ENCODE measurements at places on chromosomes 6 and 20. TPM values are rescaled to one million over a fixed set of nuclear protein-coding genes. Genes with fewer than 3 reads are reported as not detected.

- H3K27ac ChIP-seq = peak overlapping the region; percentile 80
- H3K27me3 ChIP-seq = no peaks in the 10 kb centered on the region
- H3K36me3 ChIP-seq = peaks cover 4% of the 10 kb centered on the region
- peaks cover 19% of the 10 kb centered on the region for H3K4me1 ChIP-seq
- H3K4me3 ChIP-seq = peak overlapping the region; percentile 52
- DNase-seq = no peak
Observed at GRCh38 chr20:25313593-25313992, 65.7 kb downstream of the PYGB start.

DNA sequence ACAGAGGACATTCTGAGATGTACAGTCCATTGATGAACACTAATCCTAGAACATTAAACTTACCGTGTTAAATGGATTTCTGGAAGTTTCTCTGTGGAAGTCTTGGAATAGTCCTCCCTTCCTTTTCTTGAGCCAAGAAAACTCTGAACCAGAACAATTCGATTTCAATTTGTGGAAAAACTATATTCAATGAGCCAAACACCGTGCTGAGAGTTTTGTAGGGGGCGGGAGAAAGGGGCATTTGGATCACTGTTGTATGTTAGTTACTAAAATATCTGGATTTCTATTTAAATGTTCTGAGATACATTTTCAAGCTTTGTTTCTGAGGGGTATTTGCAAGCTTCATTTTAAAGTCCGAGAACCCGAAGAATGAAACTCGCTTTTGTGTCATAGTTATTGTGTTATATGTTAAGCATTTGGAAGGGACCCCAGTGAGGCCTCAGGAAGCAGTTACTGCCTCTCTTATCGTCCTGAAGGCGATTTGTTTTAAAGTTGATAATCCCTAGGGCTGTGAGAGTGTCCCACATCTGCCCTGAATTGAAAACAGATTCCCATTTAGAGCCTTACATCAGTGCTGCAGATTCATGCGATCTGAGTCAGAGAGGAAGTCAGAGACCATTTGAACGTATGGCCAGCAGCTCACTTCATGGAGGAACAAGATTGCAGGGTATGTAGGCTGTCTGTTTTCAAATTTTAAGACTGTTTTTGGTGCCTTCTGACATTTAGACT, 70.8 kb upstream of the SASH1 start:
- no peak for DNase-seq
- no peak overlapping the region for H3K27ac ChIP-seq

NRSN1 gene
- total RNA-seq = not detected

KCNQ2 gene
- total RNA-seq = 0.37 TPM

DNA sequence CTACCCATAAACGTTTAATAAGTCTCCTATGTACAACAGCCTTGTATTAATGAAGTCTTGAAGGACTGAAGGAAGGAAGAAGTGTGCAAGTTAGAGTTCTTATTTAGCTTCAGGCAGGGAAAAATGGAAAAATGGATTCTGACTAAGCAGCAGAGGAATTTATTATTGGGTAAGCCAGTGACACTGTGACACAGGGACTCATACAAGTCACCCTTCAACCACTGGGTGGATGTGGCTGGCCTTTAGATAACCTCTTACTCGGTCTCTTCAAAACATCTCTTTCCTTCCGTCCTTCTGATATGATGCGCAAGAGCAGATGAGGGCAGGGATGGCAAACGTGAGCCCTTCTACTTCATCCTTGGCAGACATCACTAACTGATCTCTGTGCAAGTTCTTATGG, 145.6 kb downstream of the DHX35 start:
- H3K36me3 ChIP-seq = no peaks in the 10 kb centered on the region
- no peak for DNase-seq
- no peaks in the 10 kb centered on the region for H3K4me1 ChIP-seq

DNA sequence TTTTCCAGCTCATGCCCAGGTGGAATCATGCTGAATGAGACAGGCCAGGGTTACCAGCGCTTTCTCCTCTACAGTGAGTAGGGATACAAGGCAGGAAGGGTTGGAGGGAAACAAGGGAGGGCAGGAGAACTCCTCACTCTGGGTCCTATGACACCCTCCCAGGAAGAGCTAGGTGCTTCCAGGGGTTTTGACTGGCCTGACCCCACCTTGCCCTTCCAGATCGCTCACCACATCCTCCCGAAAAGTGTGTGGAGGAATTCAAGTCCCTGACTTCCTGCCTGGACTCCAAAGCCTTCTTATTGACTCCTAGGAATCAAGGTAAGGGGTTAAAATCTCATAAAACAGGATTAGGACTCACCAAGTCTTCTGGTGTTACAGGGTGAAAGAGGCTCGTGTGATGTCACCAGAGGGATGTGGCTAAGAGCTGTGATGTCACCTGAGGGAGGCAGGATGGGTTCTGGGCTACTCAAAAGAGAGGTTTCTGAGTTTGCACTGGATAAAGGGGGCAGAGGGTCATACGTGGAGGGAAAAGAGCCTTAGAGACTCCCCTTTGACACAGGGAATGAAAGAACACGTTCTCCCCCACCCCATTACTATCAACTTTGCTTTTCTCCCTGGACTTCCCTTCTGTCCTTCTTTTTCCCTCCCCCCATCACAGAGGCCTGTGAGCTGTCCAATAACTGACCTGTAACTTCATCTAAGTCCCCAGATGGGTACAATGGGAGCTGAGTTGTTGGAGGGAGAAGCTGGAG, 1.9 kb downstream of the APOM start:
- no peaks in the 10 kb centered on the region for H3K27me3 ChIP-seq
- peak overlapping the region; percentile 92 for H3K4me3 ChIP-seq
- H3K4me1 ChIP-seq = peaks cover 50% of the 10 kb centered on the region
- peak overlapping the region; percentile 89 for H3K27ac ChIP-seq

- peaks cover under 1% of the 10 kb centered on the region for H3K4me1 ChIP-seq
- no peak overlapping the region for H3K4me3 ChIP-seq
- no peaks in the 10 kb centered on the region for H3K27me3 ChIP-seq
- no peak overlapping the region for H3K27ac ChIP-seq
Observed at GRCh38 chr6:151009576-151009975, 144.1 kb downstream of the MTHFD1L start.

DNA sequence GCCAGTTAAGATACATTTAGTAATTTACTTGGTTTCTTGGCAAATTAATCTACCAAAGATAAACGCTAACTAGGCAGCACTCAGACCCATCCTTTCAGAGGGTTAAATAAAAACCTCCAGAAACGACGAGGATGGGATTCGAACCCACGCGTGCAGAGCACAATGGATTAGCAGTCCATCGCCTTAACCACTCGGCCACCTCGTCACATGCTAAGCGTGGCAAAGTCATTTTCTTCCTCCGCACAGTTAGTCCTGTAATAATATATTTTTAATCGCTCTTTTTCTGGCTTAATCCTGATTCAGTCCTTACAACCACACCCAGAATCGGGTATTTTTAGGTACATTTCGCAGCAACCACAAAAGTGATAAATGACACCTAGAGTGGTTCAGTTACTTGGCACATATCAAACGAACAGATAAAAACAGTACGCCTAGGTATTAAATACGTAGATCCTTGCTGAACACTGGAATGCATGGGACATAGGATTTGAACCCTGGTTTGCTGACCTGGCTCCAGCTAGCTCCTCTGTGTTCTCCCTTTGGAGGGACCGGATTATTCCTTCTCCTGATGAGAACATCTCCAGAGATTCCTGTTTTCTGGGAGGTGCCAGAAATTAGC, 71.6 kb downstream of the GPX5 start:
- H3K4me3 ChIP-seq = peak overlapping the region; percentile 38
- H3K27ac ChIP-seq = no peak overlapping the region
- peaks cover 65% of the 10 kb centered on the region for H3K27me3 ChIP-seq
- DNase-seq = no peak
- no peaks in the 10 kb centered on the region for H3K36me3 ChIP-seq

JPH2 gene
- 0.37 TPM for total RNA-seq

IP6K3 gene
- total RNA-seq = not detected

DNA sequence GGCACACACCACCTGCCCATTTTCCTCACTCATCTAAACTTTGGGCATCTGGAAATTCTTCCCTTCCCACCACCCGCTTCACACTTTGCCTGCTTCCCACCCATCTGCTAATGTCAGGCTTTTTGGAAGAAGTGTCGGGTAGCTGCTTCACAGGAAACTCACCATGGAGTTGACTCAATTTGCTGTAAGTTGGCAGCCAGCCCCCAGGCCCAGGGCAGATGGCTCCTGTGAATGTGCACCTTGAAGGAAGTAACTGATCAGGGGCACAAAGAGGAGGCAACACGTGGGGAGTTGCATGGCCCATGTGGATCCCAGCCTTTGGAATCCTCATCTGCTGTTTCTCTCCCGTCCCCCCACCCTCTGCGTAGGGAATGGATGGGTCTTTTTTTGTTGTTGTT, 87.3 kb downstream of the PPP1R14C start:
- DNase-seq = no peak
- peaks cover 13% of the 10 kb centered on the region for H3K27me3 ChIP-seq
- H3K4me3 ChIP-seq = no peak overlapping the region
- H3K4me1 ChIP-seq = peaks cover 6% of the 10 kb centered on the region

- no peak for DNase-seq
- peaks cover 3% of the 10 kb centered on the region for H3K27me3 ChIP-seq
- no peak overlapping the region for H3K4me3 ChIP-seq
- no peaks in the 10 kb centered on the region for H3K4me1 ChIP-seq
- H3K36me3 ChIP-seq = no peaks in the 10 kb centered on the region
Observed at GRCh38 chr6:117947234-117947633, 40.2 kb downstream of the SLC35F1 start.

CRISP1 gene
- total RNA-seq = not detected

Measured in activated naive CD8-positive, alpha-beta T cell treated with anti-CD3 and anti-CD28 coated beads, Interleukin-2, amount 10 ng/mL, durations not matched to agents 7 days and 5 days (primary cell).